ENCODE measurements at places on chromosomes 2 and 18.

- DNase-seq, result no peak
Observed at GRCh38 chr18:46070815-46071652, 1.0 kb downstream of the PSTPIP2 start.

GRCh38 chr2:24456599-24457556 lies 34.2 kb upstream of the NCOA1 start:
- DNase-seq, result peak; percentile 92

- peak; percentile 67 for DNase-seq
Observed at GRCh38 chr2:287471-287885, 413 bp downstream of the ALKAL2 start.

- DNase-seq, result no peak
Observed at GRCh38 chr2:1837022-1837421, 92.7 kb upstream of the PXDN start.

DNA sequence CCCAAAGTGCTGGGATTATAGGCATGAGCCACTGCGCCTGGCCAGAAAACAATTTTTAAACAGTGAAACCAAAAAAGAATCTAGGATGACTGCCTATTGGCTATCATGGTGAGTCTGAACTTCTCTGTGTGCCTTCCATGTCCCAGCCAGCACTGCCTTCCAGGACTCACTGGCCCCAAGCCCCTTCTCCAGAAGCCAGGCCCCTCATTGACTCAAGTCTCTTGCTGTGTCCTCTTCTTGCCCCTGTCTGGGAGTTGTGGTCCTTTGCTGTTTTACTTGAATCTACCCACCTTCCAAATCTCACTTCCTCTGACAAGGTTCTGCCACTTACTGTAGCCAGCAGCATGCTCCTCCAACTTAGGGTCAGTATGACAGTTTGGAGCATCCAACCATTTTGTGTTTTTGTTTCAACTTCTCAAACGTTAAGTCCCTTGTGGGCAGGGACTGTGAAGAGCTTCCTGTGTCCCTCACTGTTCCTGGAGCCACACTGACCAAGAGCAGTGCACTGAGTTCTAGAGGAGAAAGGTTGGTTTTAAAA lies 41.7 kb downstream of the ST3GAL5 start:
- DNase-seq, result no peak

DNA sequence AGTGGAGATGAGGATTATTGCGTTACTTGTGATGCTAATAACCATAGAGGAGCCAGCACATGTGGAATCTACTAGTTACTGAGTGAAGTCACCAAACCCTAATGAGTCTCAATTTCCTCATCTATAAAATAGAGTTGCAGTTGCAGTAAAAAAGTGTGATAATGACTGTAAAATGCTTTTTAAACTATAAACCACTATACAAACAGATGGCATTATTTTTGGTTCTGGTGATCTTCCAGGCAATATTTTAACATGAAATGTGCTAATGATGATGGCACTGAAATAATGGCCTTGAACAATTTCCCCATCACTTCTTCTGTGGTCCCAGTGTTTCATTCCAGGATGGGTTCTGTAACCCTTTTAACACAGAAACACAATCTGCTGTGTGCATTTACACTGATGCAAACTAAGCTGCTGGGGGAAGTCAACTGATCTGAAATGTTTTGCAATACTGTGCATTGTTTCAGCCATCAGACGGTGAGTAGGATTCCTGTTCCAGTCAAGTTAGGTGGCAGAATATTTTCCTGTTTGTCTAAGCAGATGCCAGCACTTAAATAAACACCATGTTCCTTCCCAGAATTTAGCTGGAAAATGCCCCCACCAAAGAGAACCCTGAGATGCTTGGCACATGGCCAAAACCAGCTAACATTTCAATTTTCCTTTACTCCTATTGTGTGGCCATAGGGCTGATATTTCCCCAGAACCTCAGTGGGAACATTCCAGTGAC lies 52.6 kb downstream of the TACR1 start:
- peak; percentile 23 for DNase-seq

GRCh38 chr2:12167525-12168317 lies 421.3 kb downstream of the LPIN1 start:
- DNase-seq, result no peak
